Panc1 (cell line): ENCODE measurements at places on chromosomes 2 and 18.

- no peak for DNase-seq
These were observed 98.6 kb downstream of the MREG start for GRCh38 chr2:215914777-215915165.

- no peak for DNase-seq
These were observed 70.3 kb downstream of the TPO start for GRCh38 chr2:1483551-1483950.

GRCh38 chr2:62136956-62137830 lies 58.7 kb upstream of the B3GNT2 start:
- DNase-seq, result no peak

DNA sequence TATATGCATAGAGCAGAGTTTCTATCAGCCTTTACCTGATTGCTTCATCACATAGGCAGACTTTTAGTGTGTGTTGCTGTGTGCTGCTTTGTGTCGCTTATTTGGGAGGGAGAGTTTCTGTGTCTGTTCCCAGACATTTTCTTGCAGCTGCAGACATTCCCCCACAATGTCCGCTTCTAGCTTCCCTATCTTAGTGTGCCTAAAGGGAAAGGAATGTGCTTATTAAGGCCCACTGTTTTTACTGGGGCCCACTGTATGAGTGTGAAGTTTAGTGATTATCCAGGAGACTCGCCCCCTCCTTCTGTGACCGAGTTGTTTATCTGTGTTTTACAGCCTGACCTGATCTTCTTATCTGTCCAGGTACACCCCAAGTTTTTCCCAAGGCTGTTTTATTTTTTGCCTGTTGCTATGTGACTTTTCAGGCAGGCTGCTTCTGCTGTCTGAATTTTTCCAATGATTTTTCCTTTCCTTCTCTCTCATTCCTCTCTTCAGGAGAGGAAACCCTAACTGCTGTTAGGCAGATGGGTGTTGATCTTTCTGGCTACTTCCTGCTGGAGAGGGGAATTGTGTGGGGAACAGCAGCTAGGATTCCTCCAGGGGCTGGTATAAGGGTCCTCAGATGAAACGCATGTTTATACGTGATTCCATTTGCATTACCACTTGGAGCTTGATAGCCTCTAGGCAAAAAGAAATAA lies 47.6 kb downstream of the STK17B start:
- no peak for DNase-seq

DNA sequence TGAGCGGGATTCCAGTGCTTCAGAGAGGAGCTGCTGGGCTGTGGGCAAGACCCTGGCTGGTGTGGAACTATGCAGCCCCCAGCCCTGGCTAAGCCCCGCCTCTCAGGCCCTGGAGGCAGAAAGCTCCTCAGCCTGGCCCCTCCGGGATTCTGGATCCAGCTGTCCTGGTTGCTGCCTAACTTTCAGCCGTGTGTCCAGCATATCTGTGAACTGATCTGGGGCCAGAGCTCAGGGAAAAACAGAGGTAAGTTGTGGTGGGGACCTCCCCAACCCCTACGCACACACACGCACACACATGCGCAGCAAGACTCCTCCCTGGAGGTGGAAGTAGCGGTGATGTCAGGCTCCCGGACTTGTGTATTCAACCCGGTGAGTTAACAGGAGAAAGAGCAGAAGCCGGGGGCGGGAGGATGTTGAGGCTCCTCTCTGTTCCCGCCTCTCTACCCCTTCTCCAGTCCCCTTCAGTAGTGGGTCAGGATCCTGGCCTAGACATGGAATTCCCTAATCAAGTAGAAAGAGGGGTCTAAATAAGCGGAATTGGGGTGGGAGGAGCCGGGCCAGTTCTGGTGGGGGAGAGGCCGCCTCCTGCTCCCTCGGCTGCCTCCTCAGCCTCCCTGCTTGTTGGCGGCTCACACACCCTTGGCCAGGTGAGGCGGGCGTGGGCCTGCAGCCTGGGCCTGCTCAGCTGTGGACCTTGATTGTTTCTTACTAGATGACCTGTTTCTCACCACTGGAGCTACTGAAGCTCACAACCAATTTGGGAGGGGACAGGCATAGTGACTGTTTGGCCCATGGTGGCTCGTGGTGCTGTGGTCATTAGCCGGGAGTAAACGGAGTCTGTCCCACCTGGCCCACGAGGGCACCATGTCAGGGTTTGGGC lies 33.4 kb downstream of the SIX2 start:
- DNase-seq, result no peak

DNA sequence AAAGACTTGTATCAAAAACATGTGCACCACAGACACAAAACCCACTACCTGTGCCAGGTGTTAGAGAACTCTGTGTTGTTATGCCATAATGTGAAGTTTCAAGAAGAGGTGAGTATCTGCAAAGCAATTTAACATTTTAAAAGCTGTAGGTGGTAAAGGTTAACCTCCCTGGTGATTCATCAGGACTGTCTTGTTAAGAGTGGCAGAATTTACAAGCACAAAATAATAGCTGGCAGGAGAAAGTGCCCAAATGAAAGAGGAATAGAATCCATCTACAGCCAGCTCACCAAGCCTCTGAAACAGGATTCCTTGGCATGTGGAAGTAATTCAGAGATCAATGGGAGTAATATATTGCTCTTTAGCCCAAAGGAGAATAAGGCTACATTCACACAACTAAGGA lies 230.7 kb downstream of the AFF3 start:
- DNase-seq, result no peak

DNA sequence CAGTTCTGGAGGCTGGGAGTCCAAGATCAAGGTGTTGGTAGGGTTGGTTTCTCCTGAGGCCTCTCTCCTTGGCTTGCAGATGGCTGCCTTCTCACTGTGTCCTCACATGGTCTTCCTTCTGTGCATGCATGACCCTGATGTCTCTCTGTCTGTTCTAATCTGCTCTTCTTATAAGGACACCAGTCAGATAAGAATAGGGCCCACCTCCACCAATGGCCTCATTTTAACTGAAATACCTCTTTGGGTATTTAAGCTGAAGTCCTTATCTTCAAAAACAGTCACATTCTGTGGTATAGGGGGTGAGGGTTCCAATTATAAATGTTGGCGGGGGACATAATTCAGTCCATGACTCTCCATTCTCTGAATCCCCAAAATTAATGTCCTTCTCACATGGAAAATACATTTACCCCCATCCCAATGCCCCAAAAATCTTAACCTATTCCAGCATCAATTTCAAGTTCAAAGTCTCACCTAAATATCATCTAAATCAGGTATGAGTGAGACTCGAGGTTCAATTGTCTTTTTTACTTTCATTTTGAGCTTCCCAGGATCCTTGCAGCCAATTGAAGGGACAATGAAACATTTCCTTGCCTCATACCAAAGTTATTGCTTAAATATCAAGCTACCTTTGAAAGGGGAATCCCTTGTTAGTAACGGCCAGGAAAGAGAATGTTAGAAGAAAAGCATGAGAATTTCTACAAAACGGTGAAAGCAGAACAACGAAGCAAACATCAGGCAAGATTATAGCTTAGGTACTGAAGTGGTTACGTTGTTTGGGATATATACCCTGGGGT lies 20.6 kb upstream of the CNOT11 start:
- DNase-seq, result no peak

DNA sequence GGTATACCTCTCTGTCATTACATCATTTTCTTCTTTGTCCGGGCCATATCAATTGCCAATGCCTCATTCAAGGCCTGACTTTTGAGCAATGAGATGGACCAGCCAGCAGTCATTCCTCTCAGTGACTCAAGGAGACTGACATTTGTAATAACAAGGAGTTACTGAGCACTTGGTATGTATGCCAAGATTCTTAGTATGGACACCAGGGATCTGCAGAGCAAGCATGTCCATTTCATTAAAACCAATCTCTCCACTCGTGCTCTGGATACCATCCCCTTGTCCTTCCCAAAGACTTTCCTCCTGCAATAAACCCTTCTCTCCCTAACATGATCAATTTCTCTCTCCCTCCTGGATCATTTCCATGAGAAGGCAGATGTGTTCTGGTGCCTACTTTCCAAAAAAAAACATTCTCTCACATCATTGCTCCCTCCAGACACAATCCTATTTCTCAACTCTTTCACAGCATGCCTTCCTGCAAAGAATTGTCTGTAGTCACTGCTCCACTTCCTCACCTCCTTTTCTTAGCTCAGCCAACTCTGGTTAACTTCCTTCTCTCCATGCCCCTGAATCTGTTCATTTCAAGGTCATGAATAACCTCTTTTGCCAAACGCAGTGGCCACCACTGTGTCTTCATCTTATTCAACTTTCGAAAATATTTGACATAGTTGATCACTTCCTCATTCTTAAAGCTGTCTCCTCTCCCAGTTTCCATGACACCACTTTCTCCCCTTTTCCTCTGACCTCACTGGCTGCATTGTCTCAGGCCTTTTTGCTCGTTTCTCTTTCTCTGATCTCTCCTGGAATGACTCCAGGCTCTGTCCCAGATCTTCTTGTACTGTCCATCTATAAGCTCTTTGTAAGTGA lies 102.8 kb upstream of the CYP1B1 start:
- no peak for DNase-seq

GRCh38 chr2:26290001-26290400 lies 45.3 kb downstream of the HADHB start:
- DNase-seq, result no peak

- no peak for DNase-seq
These were observed 86.1 kb upstream of the UPP2 start for GRCh38 chr2:158015428-158016076.

DNA sequence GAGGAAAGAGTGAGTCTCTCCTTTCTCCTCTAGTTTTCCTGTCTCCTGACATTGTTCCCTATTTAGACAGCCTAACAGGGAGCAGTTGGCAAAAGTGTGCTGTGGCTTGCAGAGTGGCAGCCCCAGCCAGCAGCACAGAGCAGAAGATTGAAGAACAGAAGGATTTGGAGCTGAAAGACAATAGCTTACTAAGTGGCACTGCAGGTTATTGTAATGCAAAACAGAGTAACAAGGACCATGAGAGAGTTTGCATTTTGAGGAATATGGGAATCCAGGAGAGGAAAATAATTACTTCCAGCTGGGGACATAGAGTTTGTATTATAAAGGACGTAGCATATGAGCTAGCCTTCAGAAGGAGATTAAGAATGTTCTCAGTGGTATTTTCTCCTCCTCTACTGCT lies 342.4 kb downstream of the AKAIN1 start:
- no peak for DNase-seq

DNA sequence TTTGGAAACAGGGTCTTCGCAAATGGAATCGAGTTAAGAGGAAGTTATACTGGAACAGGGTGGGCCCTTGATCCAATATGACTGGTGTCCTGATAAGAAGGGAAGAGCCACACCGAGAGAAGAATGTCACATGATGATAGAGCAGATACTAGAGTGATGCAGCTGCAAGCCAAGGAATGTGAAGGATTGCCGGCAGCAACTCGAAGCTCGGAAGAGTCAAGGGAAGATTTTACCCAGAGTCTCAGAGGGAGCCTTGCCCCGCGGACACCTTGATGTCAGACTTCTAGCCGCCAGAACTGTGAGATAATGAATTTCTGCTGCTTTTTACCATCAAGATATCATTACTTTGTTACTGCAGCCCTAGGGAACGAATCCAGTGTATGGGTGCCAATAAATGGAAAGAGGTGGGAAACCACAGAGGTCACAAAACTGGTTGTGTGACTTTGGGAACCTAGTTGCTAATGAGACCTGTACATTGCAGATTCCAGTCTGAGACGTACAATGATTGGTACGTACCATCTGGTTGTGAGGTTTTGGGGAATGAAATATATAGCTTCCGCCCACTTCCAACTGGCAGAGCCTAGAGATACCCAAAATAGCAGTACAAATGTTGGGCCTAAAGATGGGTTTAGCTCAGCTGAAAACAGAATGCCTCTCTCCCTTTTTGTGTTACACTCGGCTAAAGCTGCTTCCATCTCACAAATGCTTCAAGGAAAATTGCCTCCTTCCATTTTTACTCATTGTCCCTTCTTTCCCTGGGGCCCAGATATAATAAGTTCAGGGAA lies 28.6 kb upstream of the VWA3B start:
- no peak for DNase-seq

DNA sequence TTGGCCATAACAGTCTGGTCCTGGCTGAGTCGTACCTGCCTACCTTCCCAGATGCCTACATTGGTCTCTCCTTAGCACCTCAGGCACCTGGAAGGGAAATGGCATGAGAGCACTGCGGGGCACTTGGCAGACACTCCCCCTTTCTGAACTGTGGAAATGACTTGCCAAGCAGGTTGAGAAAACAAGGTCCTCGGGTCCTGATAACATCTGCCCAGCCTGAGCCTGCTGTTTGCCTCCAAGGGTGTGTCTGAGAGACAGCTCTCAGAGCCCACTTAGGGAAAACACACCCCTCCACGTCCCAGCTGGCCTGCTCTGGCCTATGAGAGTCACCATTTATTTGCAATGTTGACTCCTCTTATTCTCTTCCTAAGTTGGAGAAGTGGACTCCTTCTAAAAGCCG lies 10.5 kb downstream of the FAM110C start:
- DNase-seq, result no peak

DNA sequence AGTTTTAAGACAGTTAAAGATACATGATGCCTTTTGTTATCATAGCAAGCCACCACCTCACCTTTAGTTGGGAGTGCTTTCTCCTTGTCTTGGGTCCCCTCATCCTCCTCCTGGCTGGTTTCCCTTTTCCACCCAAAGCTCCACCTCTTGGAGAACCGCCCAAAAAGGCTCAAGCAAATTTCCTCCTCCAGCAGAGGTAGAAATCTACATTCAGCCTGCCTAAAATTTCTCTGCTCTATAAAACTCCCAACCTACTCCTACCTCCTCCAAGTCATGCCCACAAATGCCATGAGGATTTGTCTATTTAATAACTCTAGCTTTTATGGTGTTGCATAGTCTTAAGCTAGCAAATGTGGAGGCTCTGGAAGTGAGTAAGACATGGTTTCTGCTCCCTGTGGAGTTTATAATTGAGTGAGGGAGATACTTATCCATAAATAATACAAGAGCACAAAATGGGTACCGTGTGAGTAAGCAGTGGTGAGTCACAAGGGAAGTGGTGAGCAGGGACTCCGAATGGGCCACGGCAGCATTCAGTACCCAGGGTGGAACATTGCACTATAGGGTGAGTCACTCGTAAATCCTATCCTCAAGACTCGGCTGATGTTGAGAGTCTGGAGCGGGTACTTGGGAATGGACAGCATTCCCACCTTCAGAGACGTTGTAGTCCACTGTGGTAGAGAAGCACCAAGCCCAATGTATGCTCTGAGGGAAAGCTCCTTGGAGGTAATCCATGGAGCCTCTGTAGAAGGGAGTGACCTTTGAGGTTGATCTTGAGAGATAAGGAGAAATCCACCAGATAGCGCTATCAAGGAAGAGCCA lies 146.3 kb downstream of the RTN4 start:
- peak; percentile 95 for DNase-seq

GRCh38 chr2:43139501-43139900 lies 86.9 kb downstream of the ZFP36L2 start:
- DNase-seq, result no peak

GRCh38 chr2:124131276-124131675 lies 106.2 kb downstream of the CNTNAP5 start:
- DNase-seq, result no peak

GRCh38 chr2:104046466-104046865 lies 807.4 kb upstream of the POU3F3 start:
- no peak for DNase-seq

- no peak for DNase-seq
These were observed 29.4 kb downstream of the KATNAL2 start for GRCh38 chr18:46946656-46947282.

DNA sequence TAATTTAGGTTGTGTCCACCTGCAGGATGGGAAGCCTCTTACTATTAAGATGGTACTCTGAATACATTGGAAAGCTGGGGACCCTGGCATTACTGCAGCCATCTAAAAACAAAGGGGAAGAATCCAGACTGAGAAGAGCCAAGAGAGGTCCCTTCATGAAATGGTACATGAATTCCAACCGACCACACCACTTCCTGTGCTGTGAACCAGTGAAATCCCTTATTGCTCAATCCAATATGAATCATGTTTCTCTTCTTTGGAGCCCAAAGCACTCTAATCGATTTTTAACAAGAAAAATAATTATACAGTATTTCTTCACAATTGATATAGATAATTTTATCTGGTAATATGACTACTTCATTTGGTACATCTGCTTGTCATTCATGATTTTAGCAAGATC lies 479.7 kb upstream of the RAB6C start:
- no peak for DNase-seq
